ENCODE measurements at places on chromosomes 16 and 17.

DNA sequence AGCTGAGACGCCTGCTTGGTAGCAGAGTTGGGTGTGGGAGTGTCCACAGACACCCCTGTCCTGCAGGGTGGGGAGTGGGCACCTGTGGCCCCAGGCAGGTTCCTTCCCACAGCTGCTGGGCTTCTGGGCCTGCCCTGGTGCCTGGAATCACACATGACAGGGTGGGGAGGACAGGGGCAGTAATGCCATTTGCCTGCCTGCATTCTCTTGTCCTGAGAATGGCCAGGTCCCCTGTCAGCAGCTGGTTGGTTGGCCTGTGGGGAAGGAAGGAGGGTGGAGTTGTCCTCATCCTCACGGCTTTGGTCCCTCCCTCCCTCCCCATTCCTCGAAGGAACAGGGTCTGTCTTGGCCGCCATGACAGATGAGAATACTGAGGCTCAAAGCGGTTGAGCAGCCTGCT is 5.2 kb downstream of the PRSS53 start:
- no peak for DNase-seq

DNA sequence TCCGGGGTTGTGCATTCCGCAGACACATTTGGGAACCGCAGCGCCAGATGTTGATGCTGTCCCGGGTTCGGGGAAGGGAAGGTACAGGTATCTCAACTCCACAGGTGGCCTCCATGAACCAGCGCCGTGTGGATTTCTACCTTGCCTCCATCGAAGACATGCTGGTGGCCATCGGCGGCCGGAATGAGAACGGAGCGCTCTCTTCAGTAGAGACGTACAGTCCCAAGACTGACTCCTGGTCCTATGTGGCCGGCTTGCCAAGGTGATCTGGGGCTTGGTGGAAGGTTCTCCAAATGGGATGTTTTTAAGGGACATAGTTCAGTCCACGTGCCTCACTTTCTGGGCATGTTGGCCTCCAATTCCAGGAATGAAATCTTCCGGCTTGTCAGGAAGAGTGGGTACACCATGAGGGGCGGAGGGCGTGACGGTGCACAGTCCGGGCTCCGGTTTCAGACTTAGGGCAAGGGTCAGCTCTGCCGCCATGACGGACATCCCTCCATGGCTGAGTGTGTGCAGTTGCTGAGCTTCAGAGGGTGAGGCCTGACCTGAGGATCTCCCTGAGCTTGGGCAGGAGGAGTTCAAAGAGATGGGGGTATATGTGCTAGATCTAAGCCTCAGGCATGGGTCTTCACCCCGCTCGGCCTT is 11.5 kb downstream of the KLHL36 start:
- DNase-seq, result no peak

GRCh38 chr17:8162233-8162996 is at the start of gene VAMP2:
Gene VAMP2, minus strand, starts transcription at chr17:8162948. Its CDS starts 69 bp downstream, at chr17:8162879.
- DNase-seq, result peak; percentile 50

- DNase-seq, result no peak
Observed at GRCh38 chr16:19823322-19823721, 61.3 kb downstream of the GPRC5B start.

- DNase-seq, result no peak
Observed at GRCh38 chr17:39867084-39867879, 720 bp upstream of the ZPBP2 start.

GRCh38 chr16:64711026-64711425 is 410.8 kb downstream of the CDH11 start:
- no peak for DNase-seq

DNA sequence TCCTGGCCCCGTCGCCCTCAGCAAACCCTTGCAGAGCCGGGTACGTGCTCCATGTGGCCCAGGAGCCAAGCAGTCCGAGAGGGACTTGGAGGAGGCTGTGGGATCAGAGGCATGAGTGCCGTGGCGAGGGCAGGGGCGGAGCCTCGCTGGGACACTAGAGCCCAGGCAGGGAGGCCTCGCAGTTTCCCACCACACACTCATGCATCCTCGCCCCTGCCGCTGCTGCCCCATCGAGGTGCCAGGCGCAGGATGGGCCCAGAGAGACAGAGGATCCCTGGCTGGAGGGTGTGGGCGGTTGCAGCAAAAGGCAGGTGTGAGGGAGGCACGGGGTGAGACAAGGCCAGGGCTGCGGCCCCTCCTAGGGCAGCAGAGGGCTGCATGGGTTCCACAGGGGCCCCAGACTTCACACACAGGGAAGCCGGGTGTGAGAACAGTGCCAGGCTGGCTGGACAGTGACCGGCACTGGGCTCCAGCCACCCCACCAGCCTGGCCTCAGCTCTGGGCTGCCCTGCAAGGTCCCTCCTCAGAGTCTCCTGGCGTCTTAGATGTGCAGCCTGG is 7.7 kb downstream of the BCAR1 start:
- no peak for DNase-seq

- DNase-seq, result peak; percentile 42
Observed at GRCh38 chr16:75029854-75030253, 31.0 kb downstream of the ZNRF1 start.

- DNase-seq, result peak; percentile 41
Observed at GRCh38 chr16:83215406-83216001, 588.7 kb downstream of the CDH13 start.

DNA sequence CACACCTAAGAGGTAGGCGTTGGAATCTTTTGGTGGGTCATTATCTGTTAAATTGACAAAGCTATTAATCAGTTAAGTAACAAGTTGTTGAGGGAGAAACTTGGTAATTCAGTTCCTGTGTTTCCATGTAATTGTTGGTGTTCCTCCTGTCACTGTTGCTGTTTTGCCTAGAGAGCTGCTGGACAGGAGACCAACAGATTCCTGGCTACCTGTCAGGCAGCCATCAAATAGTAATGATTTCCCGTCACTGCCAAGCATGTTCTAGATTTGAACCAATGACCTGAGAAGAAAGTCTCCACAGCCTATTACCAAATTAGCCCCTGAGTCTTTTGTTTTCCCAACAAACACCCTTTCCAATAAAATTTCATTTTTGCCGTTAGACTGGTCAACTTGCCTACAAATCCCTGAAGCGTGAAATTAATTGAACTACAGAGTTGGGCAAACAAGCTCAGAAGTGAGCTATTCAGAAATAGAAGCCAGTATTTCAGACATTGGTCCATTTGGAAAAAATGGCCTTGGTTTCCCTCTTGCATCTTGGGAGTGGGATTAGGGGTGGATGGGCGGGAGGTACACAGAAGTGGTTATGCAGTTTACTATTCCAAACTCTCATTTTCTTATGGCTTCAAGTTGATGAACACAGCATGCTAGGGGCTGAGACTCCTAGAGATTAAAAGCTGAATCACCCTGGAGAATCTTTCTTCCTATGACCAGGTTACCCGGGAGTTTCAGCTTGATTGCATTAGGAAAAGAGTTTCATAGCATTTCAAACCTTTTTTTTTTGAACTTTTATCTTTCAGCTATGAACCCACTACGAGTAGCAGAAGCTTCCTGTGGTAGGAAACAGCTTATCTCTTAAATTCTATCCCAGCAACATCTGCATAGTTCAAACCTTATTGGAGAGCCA is 262.8 kb upstream of the MAF start:
- no peak for DNase-seq

- peak; percentile 5 for DNase-seq
Observed at GRCh38 chr16:64926476-64926875, 195.4 kb downstream of the CDH11 start.

- no peak for DNase-seq
Observed at GRCh38 chr17:65511316-65511715, 50.1 kb downstream of the AXIN2 start.

DNA sequence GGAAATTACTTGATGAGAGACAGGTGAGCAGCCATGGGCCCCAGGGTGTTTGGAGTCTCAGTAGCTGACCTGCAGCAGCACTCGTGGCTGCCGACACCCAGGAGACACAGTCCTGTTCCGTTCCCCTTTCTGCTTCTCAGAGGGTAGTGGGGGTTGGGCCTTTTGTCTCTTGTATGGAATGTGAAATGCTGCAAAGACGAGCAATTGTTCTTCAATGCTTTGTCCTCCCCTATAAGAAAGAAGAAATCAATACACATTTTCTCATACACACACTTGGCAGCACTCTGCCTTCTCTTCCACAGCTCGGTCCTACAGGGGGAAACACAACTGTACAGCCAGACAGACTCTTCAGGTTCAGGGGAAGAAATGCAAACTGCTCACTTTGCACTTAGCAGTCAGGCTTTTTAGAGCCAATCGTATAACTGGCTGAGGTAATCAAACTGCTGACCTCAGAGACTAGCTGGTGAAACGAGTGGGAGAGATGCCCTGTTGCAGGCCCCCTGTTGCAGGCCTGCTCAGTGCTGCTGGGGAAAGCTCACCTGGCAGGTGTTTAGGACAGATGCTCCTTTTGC is 96.7 kb downstream of the AATF start:
- DNase-seq, result no peak

GRCh38 chr17:28871056-28871579 is 16.3 kb downstream of the ERAL1 start:
- DNase-seq, result no peak

GRCh38 chr16:10740000-10740844 is 3.4 kb upstream of the NUBP1 start:
- DNase-seq, result no peak

DNA sequence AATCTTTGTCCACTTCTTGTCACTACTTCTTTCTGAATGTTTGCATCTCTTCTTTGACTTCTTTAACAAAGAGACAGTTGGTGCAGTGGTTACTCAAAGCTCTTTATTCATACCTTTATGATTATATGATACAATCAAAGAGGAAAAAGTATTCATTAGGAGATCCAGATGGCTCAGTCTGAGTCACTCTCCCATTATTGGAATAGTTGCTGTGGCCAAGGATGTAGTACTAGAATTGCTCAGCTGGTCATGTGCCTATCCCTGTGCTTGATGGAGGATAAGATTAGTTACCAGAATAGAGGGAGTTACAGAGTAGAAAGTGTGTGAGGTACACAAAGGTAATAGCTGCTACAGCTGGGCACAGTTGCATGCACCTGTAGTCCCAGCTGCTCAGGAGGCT is 18.3 kb downstream of the BCAS3 start:
- peak; percentile 52 for DNase-seq

- peak; percentile 26 for DNase-seq
Observed at GRCh38 chr17:68353111-68353521, 61.8 kb downstream of the ARSG start.
